ENCODE measurements at places on chromosomes 6 and 20.

GRCh38 chr6:56004426-56004825 is 129.0 kb upstream of the BMP5 start:
- DNase-seq = no peak

DNA sequence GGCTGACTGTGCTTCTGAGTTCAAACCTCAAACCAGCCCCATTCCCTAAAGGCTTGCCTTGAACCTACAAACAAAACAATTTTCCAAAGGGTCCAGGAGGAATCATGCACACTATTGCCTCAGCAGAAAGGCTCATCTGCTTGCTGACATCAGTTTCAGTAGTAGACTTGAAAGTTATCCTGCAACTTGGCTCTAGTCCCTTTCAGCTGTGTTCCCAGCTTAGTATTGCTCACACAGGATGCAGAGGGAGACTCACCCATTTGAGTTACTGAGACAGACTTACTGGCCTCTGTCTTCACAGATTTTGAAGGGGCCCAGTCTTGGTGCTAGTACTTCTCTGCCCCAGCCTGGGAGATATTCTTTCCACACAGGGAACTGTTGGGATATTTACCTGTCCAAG is 38.5 kb upstream of the TFB1M start:
- no peak for DNase-seq

- DNase-seq = no peak
Observed at GRCh38 chr20:63095718-63096654, 89.2 kb upstream of the BHLHE23 start.

GRCh38 chr6:166419286-166419685 is 36.5 kb upstream of the MPC1 start:
- no peak for DNase-seq

- DNase-seq = no peak
Observed at GRCh38 chr6:14126191-14126590, 8.6 kb downstream of the CD83 start.

GRCh38 chr20:17601957-17602356 is 32.1 kb downstream of the DSTN start:
- no peak for DNase-seq

GRCh38 chr6:27873021-27873940 is 38.9 kb downstream of the OR2B2 start:
- DNase-seq = peak; percentile 90

Data from NCI-H345 (cell line).